ENCODE measurements at places on chromosomes 11 and 22.
A peak's percentile ranks its signal among the peaks of the same experiment; 100 is the strongest.

DNA sequence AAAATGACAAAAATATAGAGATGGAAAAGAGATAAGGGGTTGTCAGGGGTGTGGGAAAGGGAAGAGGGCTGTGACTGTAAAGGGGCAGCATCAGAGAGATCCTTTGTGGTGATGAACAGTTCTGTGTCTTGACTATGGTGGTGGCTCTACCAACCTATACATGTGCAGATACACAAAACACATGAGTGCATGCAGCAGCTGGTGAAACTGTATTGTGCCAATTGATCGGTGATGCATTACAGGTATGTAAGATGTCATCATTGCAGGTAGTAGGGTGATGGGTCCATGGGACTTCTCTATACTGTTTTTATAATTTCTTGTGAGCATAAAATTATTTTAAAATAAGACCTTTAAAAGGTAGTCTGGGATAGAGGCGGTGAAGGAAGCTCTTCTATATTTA lies 24.1 kb upstream of the ZDHHC13 start:
- DNase-seq, result no peak

- DNase-seq, result peak; percentile 58
Measured at GRCh38 chr22:24423519-24424000, 3.8 kb upstream of the ADORA2A start.

DNA sequence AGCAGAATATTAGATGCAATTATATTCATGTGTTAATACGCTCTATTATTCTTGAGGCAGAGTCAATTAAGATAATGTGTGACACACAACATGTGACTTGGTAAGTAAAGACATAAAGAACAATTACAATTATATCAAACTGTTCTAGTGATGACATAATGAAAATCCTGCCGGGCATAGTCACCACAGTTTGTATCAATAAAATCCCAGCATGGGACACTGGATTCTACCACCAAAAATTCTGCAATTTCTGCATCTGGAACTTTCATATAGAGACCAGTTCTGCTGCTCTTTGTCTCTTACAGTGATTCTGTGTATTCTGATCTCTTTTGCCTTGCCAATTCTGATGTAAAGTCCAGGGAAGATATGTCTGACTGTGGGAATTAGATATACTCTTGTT lies 495.6 kb upstream of the LRRC4C start:
- DNase-seq, result no peak

DNA sequence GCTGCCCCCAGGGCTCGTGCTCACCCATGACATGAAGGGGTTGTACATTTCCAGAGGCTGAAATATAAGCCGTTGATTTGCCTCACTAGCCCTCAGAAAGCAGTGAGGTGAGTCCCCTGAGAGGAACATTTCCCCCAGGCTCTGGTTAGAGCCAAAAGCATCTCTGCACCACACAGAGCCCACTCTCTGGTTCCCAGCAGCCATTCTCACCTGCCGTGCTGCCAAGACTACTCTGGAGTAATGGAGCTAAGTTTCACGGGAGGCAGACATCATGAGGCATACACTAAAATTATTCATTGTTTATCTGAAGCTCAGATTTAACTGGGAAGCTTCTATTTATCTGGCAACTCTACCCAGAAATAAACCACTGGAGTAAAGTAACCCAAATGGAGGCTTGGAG lies 40.8 kb downstream of the CACNA1I start:
- DNase-seq, result no peak

DNA sequence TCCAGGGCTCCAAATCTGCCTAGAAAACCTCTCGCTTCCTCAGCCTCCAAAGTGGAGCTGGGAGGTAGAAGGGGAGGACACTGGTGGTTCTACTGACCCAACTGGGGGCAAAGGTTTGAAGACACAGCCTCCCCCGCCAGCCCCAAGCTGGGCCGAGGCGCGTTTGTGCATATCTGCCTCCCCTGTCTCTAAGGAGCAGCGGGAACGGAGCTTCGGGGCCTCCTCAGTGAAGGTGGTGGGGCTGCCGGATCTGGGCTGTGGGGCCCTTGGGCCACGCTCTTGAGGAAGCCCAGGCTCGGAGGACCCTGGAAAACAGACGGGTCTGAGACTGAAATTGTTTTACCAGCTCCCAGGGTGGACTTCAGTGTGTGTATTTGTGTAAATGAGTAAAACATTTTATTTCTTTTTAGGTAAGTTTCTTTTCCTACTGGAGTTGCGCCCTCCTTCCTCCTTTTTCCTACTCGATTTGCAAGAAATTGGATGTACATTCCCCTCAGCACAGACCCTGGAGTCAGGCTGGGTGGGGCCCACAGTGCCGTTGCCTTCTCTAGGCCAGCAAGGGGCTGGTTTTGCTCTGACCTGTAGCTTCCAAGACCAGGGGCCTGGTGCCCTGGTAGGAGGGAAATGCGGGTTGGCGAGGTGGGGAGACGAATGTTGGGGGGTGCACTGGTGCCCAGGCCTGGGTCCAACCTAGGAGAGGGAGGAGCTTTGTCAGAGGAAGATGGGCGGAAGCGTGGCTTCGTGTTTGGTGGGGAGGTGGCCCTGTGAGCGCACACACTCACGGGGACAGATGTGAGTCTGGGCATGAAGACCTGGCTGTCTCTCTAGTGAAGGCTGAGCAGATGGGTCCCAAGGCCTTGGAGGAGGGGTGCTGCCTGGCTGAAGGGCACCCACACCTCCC lies 50.6 kb downstream of the ST14 start:
- no peak for DNase-seq
